Ascending aorta (tissue), 2 donors: ENCODE measurements at places on chromosomes 7 and 10. TPM values are rescaled to one million over a fixed set of nuclear protein-coding genes. Genes with fewer than 3 reads are reported as not detected.
A peak's percentile ranks its signal among the peaks of the same experiment; 100 is the strongest.

GRCh38 chr7:102061981-102062390 lies 224.7 kb upstream of the SH2B2 start:
- no peak overlapping the region for H3K27ac ChIP-seq
- DNase-seq: peak; percentile 68
- no peaks in the 10 kb centered on the region for H3K27me3 ChIP-seq
- H3K36me3 ChIP-seq: no peaks in the 10 kb centered on the region
- H3K4me1 ChIP-seq: no peaks in the 10 kb centered on the region

GRCh38 chr7:69981646-69982045 lies 383.4 kb downstream of the AUTS2 start:
- H3K27me3 ChIP-seq: no peaks in the 10 kb centered on the region
- no peaks in the 10 kb centered on the region for H3K36me3 ChIP-seq
- no peak for DNase-seq
- no peak overlapping the region for H3K27ac ChIP-seq
- H3K4me3 ChIP-seq: no peak overlapping the region
- no peaks in the 10 kb centered on the region for H3K4me1 ChIP-seq

GRCh38 chr10:46216003-46216634 lies 70.7 kb upstream of the ANTXRL start:
- H3K27me3 ChIP-seq: no peaks in the 10 kb centered on the region
- no peaks in the 10 kb centered on the region for H3K4me1 ChIP-seq
- no peaks in the 10 kb centered on the region for H3K36me3 ChIP-seq
- no peak overlapping the region for H3K27ac ChIP-seq
- DNase-seq: no peak

- H3K27ac ChIP-seq: peak overlapping the region; percentile 85
- no peak for DNase-seq
Observed at GRCh38 chr10:15482156-15482555, 111.1 kb upstream of the FAM171A1 start.

DNA sequence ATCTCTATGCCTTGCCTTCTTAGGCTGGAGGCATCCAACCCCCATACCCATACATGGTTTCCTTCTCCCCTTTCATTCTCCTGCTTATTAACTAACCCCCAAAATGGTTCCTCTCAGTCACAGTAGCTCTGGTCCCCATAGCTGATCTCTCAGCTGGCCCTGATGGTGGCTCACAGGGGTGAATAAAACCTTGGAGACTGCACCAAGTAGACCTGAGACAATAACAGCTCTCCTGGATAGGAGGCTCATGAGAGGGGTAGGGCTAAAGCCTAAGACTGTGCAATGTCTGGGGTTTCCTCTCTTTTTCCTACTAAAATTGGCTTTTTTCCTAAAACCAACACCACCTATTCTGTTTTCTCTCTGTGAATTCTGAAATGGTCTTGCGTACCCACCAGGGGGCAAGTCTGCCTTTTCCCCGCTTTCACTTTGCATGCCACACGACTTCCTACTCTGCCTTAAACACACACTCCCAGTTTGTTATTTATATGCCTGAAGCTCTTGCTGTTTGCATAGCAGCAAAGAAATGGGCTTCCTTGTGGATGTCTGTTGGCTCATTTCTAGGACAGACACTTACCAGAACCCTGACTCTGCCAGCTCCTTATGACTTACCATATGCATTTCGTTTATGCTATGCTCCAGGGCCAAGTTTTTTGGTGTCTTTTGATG lies 18.4 kb upstream of the PON1 start:
- DNase-seq: no peak
- no peak overlapping the region for H3K27ac ChIP-seq
- H3K4me3 ChIP-seq: no peak overlapping the region

GRCh38 chr10:30986053-30986555 lies 45.6 kb downstream of the ZNF438 start:
- no peak for DNase-seq
- H3K36me3 ChIP-seq: no peaks in the 10 kb centered on the region
- H3K4me3 ChIP-seq: no peak overlapping the region

GRCh38 chr10:106424054-106424453 lies 740.5 kb downstream of the SORCS1 start:
- DNase-seq: no peak
- no peak overlapping the region for H3K4me3 ChIP-seq
- H3K4me1 ChIP-seq: no peaks in the 10 kb centered on the region

DNA sequence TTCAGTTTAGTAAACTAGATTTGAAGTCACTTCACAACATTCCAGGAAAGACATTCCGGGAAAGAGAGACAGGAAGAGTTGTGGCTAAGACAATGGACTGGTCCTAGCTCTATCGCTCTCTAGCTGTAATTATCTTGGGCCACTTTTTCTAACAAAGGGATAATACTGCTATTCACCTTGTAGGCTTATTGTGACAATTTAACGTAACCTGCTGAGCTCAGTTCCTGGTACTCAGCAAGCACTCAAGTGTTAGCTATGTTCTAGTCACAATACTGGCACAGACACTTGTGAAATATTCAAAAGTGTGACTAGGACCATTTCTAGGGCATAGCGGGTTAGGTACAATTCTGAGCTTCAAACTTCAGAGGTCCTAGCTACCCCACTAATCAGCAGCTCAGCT lies 12.0 kb upstream of the NRCAM start:
- H3K4me3 ChIP-seq: no peak overlapping the region
- no peaks in the 10 kb centered on the region for H3K4me1 ChIP-seq
- peaks cover 3% of the 10 kb centered on the region for H3K36me3 ChIP-seq
- no peak overlapping the region for H3K27ac ChIP-seq

GRCh38 chr7:27210441-27211083 lies 10.7 kb upstream of the HOXA13 start:
- H3K27me3 ChIP-seq: peaks cover 14% of the 10 kb centered on the region
- no peak overlapping the region for H3K27ac ChIP-seq
- no peaks in the 10 kb centered on the region for H3K36me3 ChIP-seq
- peaks cover under 1% of the 10 kb centered on the region for H3K4me1 ChIP-seq
- DNase-seq: no peak

DNA sequence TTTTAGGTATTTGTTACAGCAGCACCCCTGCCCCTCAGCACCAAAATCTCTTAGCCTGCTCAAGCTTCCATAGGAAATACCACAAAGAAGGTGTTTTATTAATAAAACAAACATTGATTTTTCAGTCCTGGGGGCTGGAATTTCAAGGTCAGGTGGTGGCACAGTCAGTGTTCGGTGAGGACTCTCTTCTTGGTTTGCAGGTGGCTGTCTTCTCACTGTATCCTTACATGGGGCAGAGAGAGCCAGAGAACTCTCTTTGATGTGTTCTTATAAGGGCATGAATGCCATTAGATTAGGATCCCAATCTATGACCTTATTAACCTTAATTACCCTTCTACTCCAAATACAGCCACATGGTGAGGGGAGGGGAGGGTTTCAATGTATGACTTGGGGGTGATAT lies 112.3 kb upstream of the PFKP start:
- no peaks in the 10 kb centered on the region for H3K27me3 ChIP-seq
- no peaks in the 10 kb centered on the region for H3K4me1 ChIP-seq
- no peaks in the 10 kb centered on the region for H3K36me3 ChIP-seq
- no peak overlapping the region for H3K27ac ChIP-seq

DNA sequence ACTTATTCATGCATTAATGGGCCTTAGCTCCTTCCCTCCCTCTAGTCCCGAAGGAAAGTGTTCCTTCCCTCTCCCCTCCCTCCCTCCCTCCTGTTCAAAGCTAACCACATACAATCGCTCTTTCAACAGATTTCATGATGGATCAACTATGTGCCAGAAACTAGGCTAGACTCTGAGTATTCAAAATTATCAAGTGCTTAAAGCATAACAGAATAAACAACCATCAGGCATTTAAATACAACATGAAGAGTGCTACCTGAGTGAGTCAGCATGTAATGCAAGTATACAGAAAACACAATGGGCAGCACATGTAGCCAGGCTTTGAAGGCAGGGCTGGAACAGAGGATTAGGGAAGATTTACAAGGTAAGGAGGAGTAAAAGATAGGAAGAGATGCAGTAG lies 11.3 kb downstream of the CHCHD3 start:
- no peak overlapping the region for H3K27ac ChIP-seq
- no peak for DNase-seq
- peaks cover 18% of the 10 kb centered on the region for H3K36me3 ChIP-seq
- no peaks in the 10 kb centered on the region for H3K27me3 ChIP-seq
- no peak overlapping the region for H3K4me3 ChIP-seq
- no peaks in the 10 kb centered on the region for H3K4me1 ChIP-seq

DNA sequence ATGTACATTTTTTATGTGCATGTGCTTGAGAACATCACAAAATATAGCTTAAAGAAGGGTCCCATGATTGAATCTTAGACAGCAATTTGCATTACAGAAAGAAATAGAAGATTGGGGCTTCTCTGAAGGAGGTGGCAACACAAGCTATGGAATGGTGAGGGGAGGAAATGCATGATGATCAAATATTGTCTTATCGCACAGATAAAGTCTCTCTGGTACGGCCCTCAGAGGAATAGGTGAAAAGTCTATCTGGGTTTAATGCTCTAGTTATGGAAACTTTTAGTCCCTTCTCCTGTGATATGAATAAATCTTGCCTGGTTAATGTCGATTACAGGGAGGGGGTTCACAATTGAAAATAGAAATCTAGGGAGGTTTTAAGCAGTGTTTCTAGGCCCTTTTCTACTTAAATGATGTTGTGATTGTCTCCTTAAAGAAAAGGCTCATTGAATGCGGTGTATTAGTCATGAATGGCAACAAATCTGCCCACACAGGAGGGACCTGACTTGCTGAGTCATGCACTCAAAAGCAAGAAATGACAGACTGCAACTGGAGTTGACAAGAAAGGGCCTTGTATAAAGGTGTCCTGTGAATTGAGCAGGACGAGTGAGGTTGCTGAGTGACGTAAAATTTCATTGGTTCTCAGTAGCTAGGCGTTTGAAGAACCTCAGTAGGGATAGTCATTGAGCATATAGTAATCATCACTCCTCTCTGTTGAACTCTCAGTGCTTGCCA lies 133.4 kb upstream of the CSTF2T start:
- peak; percentile 72 for DNase-seq
- H3K27ac ChIP-seq: peak overlapping the region; percentile 31
- no peak overlapping the region for H3K4me3 ChIP-seq
- no peaks in the 10 kb centered on the region for H3K27me3 ChIP-seq
- peaks cover 8% of the 10 kb centered on the region for H3K4me1 ChIP-seq

- DNase-seq: no peak
- no peak overlapping the region for H3K4me3 ChIP-seq
- no peak overlapping the region for H3K27ac ChIP-seq
Observed at GRCh38 chr10:14513123-14513522, 182.4 kb upstream of the FRMD4A start.

DNA sequence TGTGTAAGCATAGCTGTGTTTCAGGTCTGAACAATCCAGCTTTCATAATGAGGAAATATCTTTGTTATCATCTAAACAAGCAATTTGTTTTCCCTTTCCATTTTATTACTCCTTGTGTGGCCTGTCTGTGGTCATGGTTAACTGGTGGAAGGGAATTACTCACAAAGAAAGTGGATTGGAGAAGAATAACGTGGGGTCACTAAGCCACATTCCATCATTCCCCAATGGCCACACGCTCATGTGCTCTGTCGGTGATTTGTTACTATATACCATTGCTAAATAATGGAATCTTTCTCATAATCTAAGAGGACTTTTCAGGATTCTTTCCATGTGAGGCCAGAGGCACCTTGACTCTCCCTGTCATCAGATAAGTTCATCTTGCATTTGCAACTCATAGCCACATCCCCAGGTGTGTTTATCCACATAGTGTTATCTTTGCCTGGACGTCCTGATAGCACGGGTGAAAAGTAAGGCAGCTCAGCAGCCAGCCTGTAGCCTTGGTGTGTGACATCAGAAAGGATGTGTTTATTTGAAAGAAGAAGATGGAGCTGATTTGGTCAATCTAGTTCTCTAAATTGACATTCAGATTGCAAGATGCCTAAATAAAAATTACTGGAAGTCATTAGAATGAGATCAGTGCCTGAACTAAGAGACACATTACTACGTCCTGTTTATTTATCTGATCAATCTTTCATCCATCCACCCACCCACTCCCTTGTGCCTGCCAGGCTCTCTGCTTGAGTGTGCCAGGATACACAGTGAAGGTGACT lies 128.9 kb downstream of the CELF2 start:
- DNase-seq: no peak
- H3K4me1 ChIP-seq: peaks cover 17% of the 10 kb centered on the region
- H3K4me3 ChIP-seq: no peak overlapping the region
- no peaks in the 10 kb centered on the region for H3K27me3 ChIP-seq

- no peak for DNase-seq
- no peaks in the 10 kb centered on the region for H3K36me3 ChIP-seq
- H3K27ac ChIP-seq: no peak overlapping the region
- no peak overlapping the region for H3K4me3 ChIP-seq
- H3K27me3 ChIP-seq: no peaks in the 10 kb centered on the region
Observed at GRCh38 chr7:87552351-87552900, 48.3 kb downstream of the ABCB1 start.

- DNase-seq: no peak
- no peak overlapping the region for H3K27ac ChIP-seq
- no peaks in the 10 kb centered on the region for H3K27me3 ChIP-seq
- no peaks in the 10 kb centered on the region for H3K36me3 ChIP-seq
- H3K4me1 ChIP-seq: no peaks in the 10 kb centered on the region
- no peak overlapping the region for H3K4me3 ChIP-seq
Observed at GRCh38 chr7:34133983-34134782, 228.8 kb downstream of the BMPER start.

DNA sequence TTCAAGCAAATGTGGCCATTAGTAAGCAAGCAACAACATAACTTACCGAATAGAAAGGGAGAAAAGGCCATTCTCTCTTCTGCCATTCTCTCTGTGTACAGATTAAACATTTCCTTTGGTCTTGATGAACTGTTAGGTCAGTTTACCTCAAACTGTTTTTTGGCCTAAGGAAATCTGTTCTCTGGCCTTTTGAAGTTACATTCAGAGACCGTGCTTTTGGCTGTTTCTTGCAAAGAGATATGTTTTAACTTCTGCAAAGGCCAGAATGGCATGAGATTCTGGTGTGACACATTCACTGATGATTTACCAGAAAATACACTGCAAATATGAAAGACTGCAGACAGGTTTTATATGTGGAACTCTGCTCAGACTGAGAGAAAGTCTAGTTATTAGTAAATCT lies 22.2 kb downstream of the AHR start:
- no peaks in the 10 kb centered on the region for H3K36me3 ChIP-seq
- peaks cover 20% of the 10 kb centered on the region for H3K4me1 ChIP-seq
- peak overlapping the region; percentile 30 for H3K27ac ChIP-seq
- no peak for DNase-seq
- H3K4me3 ChIP-seq: no peak overlapping the region

DNA sequence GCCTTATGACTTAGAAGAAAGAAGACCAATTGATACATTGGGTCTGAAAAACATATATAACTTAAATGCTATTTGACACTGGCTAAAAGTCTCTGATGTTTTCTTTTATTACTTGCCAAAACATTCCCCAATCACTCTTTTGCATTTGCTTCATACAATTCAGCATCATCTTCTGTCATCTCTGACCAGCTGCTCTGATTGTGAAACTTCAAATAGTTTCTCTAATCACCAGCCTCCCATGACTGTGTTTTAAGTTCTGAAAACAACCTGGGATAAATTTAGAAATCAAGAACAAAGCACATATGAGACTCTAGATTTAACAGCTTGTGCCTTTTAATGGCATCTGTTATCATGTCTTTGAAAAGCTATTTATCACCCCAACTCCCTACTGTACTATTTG lies 208.4 kb upstream of the KCND2 start:
- H3K27ac ChIP-seq: no peak overlapping the region
- H3K27me3 ChIP-seq: no peaks in the 10 kb centered on the region
- no peak for DNase-seq
- no peak overlapping the region for H3K4me3 ChIP-seq
- H3K36me3 ChIP-seq: no peaks in the 10 kb centered on the region

The ANK3 gene
- total RNA-seq: 28.3 TPM

The LRRN3 gene
- 1.7 TPM for total RNA-seq

The PCDH15 gene
- not detected for total RNA-seq

The DNAJC2 gene
- total RNA-seq: 7.6 TPM

The ARHGEF5 gene
- total RNA-seq: 3.5 TPM

The IFIT1 gene
- total RNA-seq: 28.5 TPM
